ENCODE measurements at places on chromosomes 12 and 14.

GRCh38 chr14:57057803-57058202 is 210.9 kb downstream of the EXOC5 start:
- no peak for DNase-seq

DNA sequence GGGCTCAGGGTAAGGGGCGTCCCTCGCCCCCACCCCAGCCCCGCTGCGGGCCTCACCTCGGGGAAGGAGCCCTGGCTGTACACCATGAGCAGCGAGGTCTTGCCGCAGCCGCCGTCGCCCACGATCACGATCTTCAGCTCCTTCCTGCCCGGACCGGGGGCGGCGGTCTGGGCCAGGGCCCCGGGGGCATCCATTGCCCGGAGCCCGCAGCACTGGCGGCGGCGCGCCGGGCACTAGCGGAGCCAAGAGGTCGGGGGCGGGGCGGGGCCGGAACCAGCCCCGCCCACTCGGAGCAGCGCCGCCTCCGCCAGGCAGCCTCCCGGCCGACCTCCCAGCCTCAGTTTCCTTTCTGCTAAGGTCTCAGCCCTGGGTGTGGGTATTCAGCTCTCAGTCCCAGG is at the start of gene RHOF:
Gene RHOF (minus strand): TSS at position 249 of the 398 bp plus-strand sequence. CDS start 55 bp downstream, at position 194.
- peak; percentile 79 for DNase-seq

- DNase-seq = no peak
Measured at GRCh38 chr12:39401459-39401858, 41.5 kb downstream of the KIF21A start.

DNA sequence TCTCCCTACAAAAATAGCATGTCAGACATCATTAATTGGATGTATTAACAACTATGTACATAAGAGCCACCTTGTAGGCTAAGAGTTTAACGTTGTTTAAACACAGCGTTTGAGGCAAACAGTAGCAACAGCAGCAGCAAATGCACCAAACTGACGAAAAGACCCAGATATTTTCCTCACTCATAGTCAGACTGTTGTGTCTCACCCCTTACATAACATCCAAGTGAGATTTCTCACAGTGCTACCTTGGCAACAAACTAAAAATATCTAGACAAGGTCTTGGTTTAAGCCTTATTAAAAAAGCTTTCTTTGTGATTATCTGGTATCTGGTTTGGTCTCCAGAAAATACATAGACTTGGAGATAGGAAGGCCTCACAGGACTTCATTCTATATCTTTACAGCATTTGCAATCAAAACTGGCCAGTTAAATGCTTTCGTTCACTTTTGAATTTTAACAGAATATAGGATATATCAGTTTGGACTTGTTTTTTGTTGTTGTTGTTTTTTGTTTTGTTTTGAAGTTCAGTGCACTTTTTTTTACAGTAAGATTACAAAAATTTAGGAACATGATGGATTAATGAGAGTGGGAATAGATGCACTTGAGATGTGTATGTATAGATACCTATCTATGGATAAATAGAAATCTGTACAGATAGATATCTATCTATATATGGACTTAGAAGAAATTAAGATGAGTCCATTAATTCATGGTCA is 4.1 kb downstream of the BHLHE41 start:
- no peak for DNase-seq

DNA sequence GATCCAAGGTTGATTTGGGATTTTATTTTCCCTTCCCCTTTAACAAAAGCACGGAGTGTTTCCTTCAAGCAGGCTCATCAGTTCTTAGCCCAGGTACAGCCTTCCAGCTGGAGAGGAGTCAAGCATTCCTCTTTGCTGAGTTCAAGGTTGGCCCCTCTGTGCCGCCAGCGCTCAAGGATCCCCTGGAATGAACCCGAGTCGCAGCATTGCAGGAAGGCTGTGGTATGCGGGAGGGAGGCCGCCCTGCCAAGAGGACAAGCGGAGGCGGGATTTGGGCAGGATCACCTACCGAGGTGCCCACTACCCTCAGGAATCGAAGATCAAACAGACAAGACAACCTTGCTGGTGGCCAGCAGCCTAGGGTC is 53.9 kb upstream of the NCOR2 start:
- no peak for DNase-seq

GRCh38 chr12:1357711-1358110 is 236.7 kb downstream of the FBXL14 start:
- no peak for DNase-seq

GRCh38 chr14:95465358-95465757 is 51.1 kb downstream of the SYNE3 start:
- no peak for DNase-seq

DNA sequence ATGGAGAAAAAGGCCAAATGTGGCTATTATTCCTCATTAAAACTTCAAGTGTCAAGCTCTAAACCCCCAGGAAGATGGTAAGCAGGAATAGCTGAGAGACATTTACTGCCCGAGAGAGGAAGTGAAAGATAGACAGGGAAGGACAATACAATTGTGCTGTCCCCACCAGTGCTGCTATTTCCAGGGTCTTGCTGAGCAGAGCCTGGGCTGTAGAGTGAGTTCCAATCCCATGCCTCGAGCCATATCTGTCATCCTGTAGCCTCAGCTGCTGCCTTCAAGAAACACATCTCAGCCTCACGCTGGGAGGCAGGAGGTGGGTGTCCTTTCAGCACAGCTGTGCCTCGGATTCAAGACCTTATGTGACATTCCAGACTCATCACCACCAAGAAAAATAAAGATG is 114.0 kb downstream of the RPAP3 start:
- DNase-seq = no peak

- no peak for DNase-seq
Measured at GRCh38 chr12:58540480-58541299, 379.6 kb downstream of the LRIG3 start.

- peak; percentile 73 for DNase-seq
Measured at GRCh38 chr12:124771462-124772288, 92.0 kb downstream of the SCARB1 start.
